ENCODE measurements at places on chromosomes 6 and 20.

DNA sequence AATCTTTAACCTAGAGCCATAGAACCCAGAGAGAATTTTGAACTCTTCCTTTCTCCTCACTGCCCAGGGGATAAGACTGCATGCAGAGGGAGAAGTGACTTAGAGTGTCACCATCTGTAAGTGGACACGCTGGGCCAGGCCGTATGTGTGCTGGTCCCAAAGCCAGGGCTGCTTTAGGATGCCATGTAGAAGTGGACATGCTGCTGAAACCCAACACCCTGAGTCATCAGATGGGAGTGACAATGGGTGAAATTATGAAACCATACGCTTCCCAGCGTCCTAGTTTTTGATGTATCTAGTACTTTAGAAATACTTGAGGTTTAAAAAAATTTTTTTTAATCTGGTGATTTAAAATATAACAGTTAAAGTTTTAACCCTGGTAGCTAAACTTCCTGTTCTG, 191.1 kb downstream of the FNDC1 start:
- no peak for DNase-seq

GRCh38 chr20:32387252-32387651, 29.1 kb downstream of the ASXL1 start:
- no peak for DNase-seq

DNA sequence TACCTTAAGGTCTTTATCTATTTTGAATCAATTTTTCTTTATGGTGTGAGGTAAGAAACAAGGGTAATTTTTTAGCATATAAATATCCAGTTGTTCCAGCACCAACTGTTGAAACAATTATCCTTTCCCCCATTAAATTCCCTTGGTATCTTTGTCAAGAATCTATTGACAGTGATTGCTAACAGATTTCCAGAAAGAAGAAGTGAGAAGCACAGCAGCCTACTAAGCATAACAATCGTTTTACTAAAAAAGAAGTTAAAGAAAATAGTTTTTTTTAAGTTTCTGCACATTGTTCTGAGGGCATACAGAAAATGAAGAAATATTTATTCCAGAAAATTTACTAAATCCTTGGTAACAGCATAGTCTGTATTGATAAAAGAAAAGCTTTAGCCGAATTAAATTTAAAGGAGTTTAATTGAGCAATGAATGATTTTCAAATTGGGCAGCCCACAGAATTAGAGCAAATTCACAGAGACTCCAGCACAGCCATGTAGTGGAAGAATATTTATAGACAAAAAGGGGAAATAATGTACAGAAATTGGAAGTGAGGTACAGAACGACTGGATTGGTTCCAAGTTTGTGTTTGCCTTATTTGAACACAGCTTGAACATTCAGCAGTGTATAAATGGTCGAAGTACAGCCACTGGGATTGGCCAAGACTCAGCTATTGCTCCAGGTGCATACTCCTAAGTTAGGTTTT, 97.9 kb upstream of the UST start:
- DNase-seq: no peak

GRCh38 chr6:37710616-37711015, 12.9 kb upstream of the MDGA1 start:
- DNase-seq: no peak

GRCh38 chr6:159092631-159093030, 47.8 kb upstream of the TAGAP start:
- no peak for DNase-seq

DNA sequence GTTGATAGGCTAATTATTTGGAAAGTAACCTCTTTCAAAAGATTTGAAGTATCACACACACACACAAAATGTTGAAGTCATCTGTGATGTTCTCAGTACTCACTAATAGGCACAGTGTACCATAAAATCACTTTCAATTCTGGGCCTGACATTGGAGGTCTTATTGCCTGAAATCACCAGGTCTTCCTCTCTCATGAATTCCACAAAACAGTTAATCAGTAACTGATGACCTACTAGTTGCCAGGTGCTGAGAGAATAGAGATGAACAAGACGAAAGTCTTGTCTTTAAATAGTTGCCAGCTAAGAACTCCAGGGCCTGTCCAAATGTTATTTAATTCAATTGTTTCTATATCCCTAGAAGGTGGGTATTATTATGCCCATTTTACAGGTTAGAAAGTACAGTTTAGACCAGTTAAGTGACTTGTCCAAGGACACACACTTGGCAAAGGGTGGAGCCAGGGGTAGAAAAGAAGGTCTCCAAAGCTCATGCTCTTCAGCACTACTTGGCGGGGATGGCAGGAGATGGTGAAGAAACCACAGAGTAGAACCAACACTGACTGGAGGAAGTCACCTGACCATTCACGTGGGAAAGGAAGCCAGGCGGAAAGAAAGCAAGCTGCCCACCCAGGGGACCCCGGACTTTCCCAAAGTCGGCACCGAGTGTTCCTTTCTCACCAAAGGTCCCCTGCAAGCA, 116.4 kb downstream of the KIF6 start:
- no peak for DNase-seq

GRCh38 chr20:19964289-19965265, 52.6 kb upstream of the NAA20 start:
- no peak for DNase-seq

DNA sequence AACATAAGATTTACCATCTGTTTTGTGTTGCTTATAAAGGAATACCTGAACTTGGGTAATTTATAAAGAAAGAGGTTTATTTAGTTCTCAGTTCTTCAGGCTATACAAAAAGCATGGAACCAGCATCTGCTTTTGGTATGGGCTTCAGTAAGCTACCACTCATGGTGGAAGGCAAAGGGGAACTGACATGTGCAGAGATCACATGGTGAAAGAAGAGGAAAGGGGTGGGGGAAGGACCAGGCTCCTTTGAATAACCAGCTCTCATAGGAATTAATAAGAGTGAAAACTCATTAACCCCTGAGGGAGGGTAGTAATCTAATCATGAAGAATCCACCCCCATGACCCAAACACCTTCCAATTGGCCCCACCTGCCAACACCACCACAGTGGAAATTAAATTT, 89.5 kb upstream of the TMEM170B start:
- DNase-seq: no peak

GRCh38 chr20:14955399-14955798, 618.0 kb upstream of the FLRT3 start:
- DNase-seq: no peak

- DNase-seq: peak; percentile 51
Measured at GRCh38 chr20:47764154-47764733, 21.0 kb downstream of the SULF2 start.

GRCh38 chr20:64033981-64034493, 1.9 kb upstream of the C20orf204 start:
- no peak for DNase-seq

DNA sequence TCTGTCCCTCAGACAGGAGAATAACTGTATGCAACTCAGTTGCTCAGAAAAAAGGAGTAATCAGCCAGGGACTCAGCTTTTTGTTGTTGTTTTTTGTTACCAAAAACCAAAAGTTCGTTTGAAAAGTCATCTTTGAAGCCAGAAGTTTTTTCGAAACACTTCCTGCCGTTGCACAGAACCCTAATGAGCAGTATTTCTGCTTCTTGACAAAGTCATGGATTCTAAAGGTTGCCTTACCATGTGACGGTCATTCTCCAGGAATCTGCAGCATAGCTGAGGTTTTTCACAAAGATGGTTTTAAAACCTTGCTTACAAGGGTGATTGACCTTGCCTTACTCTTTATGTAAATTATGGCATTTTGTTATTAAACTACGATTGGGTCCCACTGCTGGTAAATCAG, 1.9 kb downstream of the RAB32 start:
- no peak for DNase-seq

- DNase-seq: no peak
Measured at GRCh38 chr6:3849681-3850450, 693 bp downstream of the FAM50B start.

DNA sequence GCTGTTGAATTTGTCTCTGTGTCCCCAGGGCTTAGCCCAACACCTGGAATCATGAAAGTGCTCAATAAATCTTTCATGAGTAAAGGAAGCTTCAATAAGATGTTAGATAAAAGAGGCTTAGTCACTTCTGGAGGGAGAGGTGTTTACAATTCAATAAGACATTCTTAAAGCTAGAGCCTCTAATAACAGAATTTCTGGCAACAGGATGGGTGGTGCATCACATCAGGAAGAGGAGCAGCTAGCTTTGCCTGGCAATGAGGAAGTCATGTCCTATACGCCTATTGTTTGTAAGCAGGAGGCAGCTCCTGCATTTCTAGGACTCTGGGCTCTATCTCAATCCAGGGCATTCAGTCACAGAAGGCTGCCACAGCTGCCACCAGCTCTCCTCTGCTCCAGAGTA, 638.5 kb downstream of the EPM2A start:
- DNase-seq: no peak

DNA sequence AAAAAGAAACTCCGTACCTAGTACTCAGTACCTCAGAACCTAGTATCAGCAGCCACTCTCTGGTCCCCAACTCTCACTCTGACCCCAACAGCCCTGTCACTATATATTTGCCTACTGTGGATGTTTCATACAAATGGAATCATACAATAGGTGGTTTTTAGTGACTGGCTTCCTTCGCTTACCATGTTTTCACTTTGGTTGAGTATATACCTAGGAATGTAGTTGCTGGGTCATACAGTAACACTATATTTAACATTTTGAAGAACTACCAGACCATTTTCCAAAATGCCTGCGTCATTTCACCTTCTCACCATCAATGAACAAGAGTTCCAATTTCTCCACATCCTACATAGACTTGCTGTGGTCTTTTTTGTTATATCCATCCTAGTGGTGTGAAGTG, 283.2 kb downstream of the GMDS start:
- DNase-seq: no peak

DNA sequence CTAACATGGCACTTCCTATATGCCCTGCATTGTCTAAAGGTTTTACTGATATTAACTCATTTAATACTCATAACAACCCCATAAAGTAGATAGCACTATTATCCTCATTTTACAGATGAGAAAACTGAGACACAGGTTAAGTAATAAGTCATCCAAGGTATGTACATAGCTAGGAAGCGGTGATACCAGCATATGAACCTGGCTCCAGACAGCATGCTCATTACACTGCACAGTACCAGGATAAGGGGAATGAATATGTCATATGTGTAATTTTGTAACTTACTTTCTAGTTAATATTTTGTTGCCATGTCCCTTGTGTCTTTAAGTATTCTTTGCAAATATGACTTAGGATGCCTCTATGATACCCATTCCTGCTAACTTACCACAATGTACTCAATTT, 53.2 kb upstream of the PBOV1 start:
- DNase-seq: no peak

GRCh38 chr20:53578492-53579222, 15.0 kb downstream of the ZNF217 start:
- peak; percentile 56 for DNase-seq

GRCh38 chr6:47111685-47112084, 69.6 kb upstream of the ADGRF1 start:
- DNase-seq: no peak
